ACHN (cell line): ENCODE measurements at places on chromosomes 7 and 10.

DNA sequence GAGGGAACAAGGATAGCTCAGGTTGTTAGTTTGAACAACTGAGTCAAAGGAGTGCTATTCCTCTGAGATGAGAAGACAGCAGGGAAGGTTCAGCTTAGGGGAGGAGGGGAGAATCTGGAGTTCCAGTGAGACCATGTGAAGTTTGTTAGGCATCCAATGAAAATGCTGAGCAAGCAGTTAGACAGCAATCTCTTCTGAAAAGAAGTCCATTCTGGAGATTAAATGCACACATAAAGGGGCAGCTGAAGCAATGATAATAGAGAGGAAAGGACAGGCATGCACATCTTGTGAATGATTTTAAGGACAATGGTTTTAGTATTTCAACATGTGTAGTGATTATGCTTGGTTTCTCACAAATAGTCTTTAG lies 89.7 kb upstream of the GHITM start:
- DNase-seq: no peak

- no peak for DNase-seq
These were observed 18.5 kb upstream of the TAS2R40 start for GRCh38 chr7:143203386-143203785.

DNA sequence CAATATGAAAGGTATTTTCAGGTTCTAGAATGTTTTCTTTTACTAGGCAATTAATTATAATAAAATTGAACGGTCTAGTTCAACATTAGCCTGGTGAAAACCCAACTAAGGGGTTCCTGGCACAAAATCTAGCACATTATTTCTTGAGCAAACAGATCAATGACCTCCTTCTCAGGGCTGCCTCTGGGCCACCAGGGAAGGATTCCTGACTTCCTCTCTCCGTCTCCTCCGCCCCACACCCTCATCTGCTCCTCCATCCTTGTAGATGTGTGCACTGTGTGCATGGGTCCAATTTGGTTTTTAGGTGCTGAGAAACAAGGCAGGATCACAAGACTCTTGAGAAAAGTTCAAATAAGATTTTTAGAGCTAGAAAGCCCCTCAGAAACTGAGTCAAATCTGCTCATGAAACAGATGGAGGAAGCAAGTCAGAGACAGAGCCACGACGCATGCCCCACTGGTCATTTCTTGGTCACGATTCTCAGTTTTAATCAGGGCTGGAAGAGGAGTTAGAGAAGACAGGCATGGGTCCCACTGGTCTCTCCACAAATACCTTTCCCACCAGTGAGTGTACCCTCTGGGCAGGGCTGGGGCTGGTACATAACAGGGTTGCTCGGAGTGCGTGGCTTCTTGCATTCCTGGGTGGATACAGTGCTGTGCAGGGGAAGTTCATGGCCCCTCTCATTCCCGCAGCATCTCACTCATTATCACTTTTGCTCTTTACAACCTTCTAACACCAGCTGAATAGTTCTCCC lies 3.8 kb downstream of the TRPV6 start:
- no peak for DNase-seq

GRCh38 chr7:26090927-26091519 lies 61.0 kb upstream of the NFE2L3 start:
- peak; percentile 70 for DNase-seq

GRCh38 chr7:26489391-26489790 lies 197.7 kb downstream of the SNX10 start:
- DNase-seq: no peak

- peak; percentile 44 for DNase-seq
These were observed 32.1 kb downstream of the EN2 start for GRCh38 chr7:155489862-155490696.

DNA sequence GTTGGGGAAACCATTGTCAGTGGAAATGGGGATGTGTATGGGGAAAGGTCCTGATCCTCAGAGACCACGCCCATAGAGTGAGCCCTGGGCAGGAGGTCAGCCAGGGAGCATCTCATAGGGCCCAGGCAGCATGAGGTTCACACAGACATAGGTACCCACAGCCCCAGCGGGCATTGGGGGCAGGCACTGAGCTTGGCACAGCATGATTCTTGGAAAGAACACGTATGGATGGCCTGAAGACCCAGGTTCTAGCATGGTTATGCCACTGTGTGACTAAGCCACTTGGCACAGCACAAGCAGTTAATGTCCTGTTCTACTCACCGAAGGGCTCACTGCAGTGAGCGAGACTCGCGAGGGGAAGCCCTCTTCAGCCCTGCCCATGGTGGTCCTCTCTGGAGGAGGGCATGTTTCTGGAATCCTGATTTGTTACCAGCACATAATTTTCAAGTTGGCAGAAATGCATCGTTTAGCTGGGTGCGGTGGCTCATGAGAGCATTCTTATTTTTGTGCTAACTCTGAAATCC lies 125.2 kb downstream of the UBE2H start:
- no peak for DNase-seq

GRCh38 chr7:150468241-150468640 lies 17.8 kb downstream of the GIMAP8 start:
- DNase-seq: no peak

GRCh38 chr7:2628891-2629290 lies 2.9 kb upstream of the TTYH3 start:
- no peak for DNase-seq

DNA sequence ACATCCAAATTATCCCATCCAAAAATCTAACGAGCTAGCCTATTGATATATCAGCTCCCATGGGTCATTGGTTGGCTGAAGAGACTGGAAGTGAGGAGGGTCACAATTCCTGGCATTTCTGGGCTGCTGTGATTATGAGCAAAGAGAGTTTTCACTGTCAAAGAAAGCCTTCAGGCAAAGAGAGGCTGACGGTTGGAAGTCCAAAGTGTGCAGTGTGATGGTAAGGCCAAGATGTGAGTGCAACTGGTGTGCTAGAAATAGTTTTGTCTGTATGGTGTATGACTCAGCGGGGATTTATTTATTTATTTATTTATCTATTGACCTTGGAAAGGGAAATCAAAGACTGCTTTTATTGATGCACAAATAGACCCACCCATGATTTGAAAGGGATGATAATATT lies 75.0 kb downstream of the AASS start:
- no peak for DNase-seq

DNA sequence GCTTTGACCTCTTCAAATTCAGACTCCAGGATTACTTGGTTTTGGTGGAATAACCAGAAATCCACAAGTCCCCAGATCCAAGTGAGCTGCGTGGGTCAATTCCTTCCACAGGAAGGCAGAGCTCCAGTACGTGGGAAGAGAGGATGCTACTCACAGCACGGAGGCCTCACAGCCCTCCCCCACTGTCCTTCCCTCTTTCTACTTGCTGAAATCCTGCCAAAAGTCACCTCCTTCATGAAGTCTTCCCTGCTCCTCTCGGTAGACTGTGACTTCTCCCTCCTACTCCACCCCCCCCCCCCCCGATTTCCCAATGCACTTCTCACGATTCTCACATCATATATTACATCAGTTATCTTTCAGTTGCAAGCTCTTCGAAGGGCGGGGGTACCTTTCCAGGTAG lies 12.3 kb downstream of the CAMK2G start:
- no peak for DNase-seq

GRCh38 chr7:80934321-80934720 lies 15.5 kb upstream of the SEMA3C start:
- DNase-seq: no peak

DNA sequence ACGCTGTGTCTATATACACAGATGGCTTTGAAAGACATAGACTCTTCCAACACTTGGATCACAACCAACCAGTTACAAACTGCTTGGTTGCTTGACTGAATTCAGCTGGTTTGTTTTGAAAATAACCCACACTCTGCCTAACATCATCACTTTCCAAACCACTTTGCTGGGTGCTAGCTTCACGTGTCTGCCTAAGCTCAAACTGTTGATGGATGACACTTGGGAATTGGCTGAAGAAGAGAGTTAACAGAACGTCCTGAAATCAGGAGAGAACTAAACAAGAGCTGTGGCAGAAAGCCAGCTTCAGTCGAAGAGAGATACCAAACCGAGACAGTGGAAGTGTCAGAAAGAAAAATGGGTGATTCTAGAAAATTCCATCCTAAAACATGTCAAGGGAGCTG lies 420.8 kb upstream of the AUTS2 start:
- DNase-seq: no peak
